ENCODE measurements at places on chromosomes 4 and X.

GRCh38 chr4:107793996-107794395, 30.7 kb upstream of the SGMS2 start:
- no peak for DNase-seq

DNA sequence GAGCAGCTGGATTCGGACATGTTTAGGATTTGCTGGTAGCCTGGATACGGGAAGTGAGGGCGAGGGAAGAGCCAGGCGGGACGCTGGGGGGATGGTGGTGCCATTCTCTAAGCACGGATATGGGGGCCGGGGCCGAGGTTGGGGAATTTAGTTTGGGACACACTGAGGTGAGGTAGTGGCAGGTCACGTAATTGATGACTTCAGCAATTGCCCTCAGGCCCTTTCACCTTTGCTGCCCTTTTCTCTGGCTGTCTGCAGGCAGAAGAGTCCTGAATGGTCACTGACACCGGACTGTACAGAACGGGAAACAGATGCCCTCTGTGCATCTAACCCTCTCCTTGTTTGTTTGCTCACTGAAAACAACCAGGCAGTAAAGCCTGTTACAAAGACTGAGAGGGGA, 16.9 kb upstream of the HMGB3 start:
- no peak for DNase-seq

GRCh38 chr4:182449930-182450439, 206.8 kb downstream of the TENM3 start:
- no peak for DNase-seq

DNA sequence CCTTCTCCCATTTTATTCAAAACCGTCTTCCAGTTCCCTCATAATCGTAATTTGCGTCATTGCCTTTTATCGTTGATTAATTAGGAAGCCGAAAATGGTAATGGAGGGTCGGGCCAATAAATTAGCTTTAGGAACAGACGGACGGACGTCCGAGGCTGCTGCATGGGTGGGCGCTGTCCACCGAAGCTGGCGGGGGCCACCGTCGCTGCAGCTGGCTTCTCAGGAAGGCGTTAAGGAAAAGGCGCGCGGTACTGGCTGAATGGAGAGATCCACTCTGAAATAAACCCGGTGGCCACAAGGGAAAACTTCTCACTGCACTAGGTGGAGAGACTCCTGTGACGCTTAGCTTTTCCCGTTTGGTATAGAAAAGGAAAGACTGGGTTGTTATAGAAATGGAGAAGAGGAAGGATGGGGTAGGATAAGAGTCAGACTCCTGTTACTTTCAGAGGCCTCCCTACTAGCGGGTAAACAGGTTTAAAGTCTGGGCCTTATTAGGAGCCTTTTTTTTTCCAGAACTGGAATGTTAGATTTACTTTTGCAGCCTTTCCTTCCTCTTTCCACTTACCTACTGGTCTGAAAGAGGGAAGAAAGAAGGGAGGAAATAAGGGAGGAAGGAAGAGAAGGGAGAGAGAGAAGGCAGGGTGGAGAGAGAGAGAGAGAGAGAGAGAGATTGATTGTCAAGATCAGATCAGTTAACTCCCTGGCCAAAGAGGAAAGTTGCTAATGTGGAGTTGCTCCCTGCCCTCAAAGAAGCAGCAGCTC, 11.3 kb upstream of the PRDM8 start:
- DNase-seq: no peak

All from NCI-H2107 (cell line).